ENCODE measurements at places on chromosomes 5 and 9.

- no peak for DNase-seq
Measured at GRCh38 chr5:6176102-6176693, 202.1 kb downstream of the MED10 start.

- no peak for DNase-seq
Measured at GRCh38 chr5:16924206-16924605, 11.9 kb downstream of the MYO10 start.

GRCh38 chr5:36502608-36503007, 103.8 kb upstream of the SLC1A3 start:
- DNase-seq: no peak

- DNase-seq: no peak
Measured at GRCh38 chr9:103245369-103245768, 250.2 kb downstream of the CYLC2 start.

- no peak for DNase-seq
Measured at GRCh38 chr5:97136475-97136874, 5.9 kb downstream of the LIX1 start.

- DNase-seq: no peak
Measured at GRCh38 chr9:71746758-71747125, 21.6 kb downstream of the CEMIP2 start.

GRCh38 chr5:135039271-135040033, 5.4 kb upstream of the PITX1 start:
- DNase-seq: no peak

GRCh38 chr5:137997726-137998213, 35.1 kb downstream of the FAM13B start:
- no peak for DNase-seq

- no peak for DNase-seq
Measured at GRCh38 chr5:9977070-9977469, 272.6 kb downstream of the ATPSCKMT start.

GRCh38 chr9:36597412-36598178, 24.9 kb downstream of the MELK start:
- no peak for DNase-seq

DNA sequence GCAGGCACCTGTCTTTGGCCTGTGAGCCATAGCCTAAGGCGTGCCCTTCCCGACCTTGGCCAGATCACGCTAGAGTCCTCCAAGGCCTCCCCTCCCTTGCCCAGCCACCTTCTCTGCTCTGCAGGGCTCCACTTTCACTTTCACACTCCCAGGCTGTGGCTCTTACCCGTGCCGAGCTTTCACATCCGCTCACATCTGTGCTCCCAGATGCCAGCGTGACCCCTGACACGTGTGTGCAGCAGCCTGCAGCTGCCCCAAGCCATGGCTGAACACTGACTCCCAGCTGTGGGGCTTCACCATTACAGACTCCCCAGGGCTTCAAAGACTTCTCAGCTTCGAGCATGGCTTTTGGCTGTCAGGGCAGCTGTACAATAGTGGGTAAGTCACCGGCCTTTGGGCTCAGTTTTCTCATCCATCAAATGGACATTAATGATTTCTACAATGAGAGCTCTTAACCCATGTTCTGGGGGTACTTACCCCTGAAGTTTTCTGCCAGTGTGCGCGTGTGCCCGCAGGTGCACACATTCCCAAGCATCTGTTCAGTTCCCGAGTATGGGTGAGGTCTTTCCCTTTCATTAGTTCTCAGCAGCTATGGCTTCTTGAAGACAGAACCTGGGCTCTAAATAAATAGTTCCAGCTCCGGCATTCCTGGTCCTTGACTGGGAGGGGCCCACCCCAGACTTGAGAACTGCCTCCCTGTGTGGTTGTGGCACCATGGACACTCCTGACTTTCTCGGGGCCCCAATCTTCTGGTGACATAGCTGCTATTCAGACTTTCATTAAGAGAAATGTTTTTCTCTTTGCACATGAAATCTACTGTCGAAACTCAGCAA, 118.6 kb downstream of the RGS3 start:
- DNase-seq: peak; percentile 66

GRCh38 chr5:10635257-10635866, 71.5 kb downstream of the ANKRD33B start:
- peak; percentile 54 for DNase-seq

DNA sequence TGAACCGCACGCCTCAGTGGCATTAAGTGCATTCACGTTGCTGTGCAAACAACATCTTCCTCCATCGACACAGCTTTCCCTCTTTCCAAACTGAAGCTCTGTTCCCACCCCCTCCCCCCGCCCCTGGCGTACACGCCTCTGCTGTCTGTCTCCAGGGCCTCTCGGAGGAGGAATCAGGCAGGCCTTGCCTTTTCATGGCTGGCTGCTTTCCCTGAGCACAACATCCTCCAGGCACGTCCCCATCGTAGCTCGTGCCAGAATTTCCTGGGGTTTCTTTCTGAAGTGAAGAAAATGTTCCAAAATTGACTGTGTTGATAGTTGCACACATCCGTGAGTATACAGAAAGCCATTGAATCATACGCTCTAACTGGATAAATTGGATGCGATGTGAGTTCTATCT, 22.3 kb upstream of the TMEM250 start:
- no peak for DNase-seq

GRCh38 chr9:93346231-93347112, 105.0 kb upstream of the FAM120A start:
- no peak for DNase-seq

DNA sequence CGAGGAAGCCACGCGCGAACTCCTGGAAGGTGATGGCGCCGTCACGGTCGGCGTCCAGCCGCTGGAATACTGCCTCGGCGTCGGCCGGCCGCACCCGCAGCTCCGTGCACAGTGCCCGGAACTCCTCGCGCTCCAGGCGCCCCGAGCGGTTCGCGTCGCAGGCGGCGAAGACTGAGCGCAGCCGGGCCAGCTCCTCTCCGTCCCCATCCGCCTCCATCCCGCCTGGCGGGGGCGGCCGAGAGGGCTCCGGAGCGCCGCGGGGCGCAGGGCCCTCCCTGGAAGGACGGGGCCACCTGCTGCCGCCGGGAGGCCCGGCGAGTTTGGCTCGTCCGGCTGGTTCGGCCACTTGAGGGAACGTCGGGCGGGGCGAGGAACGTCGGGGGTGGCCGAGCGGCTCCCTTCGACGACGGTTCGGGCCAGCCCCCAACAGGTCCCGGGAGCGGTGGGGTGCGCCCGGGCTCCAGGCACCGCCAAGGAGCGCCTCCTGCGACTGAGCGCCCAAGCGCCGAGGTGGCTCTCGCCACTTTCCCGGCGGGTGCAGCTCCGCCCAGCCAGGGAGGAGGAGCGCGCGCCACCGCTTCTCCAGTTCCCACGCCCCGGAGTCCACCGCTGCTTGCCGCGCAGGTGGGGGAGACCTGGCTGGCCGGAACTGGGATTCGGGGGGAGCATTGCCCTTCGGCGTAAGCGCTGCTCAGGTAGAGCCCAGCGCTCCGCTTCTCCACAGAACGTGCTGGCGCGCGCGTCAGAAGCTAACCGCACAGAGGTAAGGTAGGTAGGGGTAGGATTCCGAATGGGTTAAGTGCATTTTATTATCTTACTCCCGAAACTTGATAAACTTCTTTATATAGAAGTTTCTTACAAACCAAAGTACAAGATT, at the start of gene RASEF:
Gene RASEF (minus strand): TSS at position 492 of the 877 bp plus-strand sequence. CDS start 275 bp downstream, at position 217.
- no peak for DNase-seq
